ENCODE measurements at places on chromosomes 11 and 22. TPM values are rescaled to one million over a fixed set of nuclear protein-coding genes. Genes with fewer than 3 reads are reported as not detected.

The TMEM86A gene
- total RNA-seq, result 1.1 TPM

DNA sequence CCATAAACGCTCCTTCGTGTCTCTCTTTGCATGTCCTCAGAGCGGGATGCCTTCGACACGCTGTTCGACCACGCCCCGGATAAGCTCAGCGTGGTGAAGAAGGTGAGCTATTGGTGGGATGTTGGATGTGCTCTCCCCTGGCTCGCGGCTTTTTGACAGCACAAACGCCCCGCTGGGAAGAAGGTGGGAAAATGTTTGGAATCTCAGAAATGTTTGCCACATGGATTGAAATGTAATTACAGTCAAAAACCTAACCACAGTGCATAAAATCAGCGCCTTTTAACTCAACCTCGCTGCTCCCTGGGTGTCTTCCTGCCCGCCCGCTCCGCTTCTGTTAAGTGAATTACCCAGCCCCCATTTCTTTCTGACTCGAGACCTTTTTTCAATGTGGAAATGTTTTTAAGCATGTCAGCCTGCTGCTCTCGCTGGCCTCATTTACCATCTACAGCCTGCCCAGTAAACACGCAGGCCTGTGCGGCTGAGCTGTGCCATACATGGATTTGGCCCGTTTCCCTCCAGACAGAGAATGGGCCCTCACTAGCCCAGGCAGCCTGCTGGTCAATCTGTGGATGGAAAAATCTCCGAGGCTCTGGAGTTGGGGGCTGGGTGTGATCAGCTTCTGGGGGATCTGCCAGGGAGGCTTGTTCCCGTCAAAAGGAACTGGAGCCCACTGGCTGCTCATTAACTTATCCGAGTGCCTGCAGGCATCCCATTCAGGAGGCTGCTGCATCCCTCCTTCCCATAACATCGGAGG is 32.7 kb upstream of the PARVG start:
- ATAC-seq, result no peak

DNA sequence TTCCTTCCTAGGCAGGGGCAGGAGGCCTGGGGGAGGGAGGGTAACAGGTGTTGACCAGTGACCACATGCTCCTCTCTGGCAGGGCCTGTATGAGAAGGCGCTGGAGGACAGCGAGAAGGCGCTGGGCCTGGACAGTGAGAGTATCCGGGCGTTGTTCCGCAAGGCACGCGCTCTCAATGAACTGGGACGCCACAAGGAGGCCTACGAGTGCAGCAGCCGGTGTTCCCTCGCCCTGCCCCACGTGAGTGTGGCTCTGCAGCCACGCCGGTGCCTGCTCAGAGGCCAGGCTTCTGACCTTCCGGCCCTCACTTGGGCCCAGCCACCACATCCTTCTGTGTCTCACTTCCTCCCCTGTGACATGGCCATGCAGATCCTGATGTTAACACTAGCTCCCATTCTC is 25.8 kb downstream of the ZC3H7B start:
- peak; percentile 8 for ATAC-seq

DNA sequence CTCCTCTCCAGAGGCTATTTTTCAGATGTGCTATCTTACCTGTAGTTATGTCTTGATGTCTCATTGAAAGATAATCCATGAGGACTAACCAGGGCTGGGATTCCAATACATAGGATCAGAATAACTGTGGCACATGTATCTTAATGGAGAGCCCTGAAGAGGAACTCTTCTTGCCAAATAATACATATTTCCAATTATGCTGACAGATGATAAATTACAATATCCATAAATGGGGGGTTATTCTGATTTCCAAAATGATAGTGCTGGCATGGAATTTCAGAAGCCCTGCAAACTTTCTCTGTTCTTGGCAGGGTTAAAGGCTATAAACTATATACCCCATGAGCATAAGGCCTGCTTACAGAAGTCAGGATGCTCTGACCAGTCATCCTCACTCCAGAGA is 154.2 kb downstream of the ATG16L2 start:
- ATAC-seq, result no peak

- no peak for ATAC-seq
These were observed 17.9 kb downstream of the TUB start for GRCh38 chr11:8098879-8099278.

Data from esophagus mucosa (tissue), 1 donor.